GM12892 (cell line): ENCODE measurements at places on chromosomes 3 and 15.

DNA sequence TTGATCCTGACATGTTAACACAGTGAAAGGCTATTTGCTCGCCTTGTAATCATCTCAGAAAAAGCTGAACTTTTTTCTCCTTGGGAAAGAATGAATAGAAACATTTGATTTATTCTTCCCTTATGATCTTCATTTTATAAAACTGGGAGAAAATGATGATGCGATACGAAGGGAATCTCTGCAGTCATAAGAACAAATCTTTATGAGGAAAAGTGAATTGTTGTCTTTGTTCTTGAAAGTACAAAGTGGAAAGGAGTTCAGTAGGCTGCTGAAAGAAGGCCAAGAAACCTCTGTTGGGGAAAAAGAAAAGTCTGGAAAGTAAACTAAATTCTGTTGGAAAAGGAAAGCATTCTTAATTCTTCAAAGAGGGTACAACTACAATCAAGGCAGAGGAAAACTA is 248.8 kb downstream of the NSUN3 start:
- DNase-seq = no peak

DNA sequence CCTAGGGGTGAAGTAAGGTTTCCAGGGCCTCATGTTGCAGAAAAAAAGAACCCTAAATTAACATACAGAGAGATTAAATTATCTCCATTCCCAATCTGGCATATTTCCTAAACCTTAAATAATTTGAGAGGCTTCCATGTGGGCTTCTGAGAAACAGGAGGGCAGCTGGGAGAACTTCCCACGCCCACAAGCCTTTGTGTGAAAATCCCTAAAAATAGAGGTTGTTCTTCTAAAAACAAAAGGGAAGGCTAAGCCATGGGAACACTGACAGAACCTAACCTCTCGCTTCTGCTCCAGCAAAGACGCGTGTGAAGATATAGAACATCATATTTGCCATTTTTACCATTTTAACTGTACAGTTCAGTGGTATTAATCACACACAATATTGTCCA is 812 bp upstream of the SLC12A8 start:
- DNase-seq = no peak

GRCh38 chr3:27721717-27722564 is at the start of gene EOMES:
Gene EOMES, minus strand, starts transcription at chr3:27722323. Its CDS starts 29 bp downstream, at chr3:27722294.
- DNase-seq = no peak

DNA sequence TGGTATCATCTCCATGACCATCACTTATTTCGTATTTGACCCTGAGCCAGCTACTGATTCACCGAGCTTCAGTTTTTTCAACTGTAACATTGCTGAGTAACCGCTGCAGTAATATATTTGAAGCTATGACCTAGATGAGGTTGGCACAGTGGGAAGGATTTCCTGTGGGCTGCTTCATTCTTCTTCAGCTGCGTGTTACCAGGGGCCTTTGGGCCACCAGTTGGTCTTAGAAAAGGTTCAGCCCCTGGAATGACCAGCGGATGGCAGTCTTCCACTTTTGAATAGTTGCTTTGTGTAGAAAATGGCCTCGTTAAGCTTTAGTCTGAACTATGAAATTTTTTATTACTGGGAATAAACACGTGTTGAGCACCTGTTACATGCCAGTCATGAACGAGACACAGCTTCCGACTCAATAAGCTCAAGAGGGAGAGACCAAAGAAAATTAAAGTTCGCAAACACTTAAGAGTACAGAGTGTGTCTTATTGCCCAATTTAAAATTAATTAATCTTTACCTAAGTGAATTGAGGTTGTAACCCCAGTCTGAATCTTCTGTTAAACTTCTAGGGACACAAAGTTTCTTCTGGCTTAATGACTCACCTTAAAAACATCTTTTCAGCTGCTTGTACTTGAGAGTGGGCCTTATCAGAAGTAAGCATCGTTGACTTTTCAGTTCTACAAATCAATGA is 57.6 kb upstream of the NR2E3 start:
- no peak for DNase-seq

DNA sequence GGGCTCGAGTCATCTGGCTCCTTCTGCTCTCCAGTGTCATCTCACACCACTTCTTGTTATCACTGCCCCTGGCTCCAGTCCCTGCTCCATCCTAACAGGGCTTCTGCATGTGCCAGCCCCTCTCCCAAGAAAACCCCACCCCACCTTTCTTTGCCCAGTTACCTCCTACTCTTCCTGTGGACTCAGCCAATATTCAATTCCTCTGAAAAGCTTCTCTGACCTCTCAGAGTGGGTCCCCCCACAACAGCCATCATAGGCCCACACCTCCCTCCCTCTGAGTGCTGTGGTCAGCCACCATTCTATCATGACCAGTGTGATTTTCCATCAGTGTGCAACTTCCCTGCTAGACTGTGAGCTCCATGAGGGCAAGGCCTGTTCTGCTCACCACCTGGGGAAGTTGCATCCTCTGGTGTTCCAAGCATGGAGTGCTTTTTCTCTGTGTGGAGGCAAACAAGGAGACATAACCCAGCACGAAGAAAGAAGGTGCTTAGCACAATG is 71.6 kb downstream of the ADCY5 start:
- DNase-seq = no peak

DNA sequence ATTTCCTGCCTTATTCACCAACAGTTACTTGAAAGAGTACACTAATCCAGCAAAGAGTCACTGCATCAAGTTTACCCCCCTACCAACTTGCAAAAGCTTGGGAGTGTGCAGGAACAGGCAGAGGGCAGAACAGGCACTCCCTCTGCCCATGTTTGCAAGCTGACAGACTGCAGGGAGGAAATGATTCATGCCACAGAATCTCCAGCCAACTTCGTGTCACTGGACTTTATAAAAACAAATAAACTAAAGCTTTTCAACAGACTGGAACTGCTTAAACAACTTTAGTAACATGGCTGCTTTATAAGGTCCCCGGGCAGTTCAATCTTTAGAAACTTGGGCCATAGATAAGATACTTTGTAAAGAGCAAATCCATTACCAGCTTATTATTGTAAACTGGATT is 129.5 kb downstream of the THRB start:
- DNase-seq = no peak

GRCh38 chr3:187773233-187774184 is 28.2 kb upstream of the BCL6 start:
- DNase-seq = peak; percentile 17

- no peak for DNase-seq
These were observed 278.0 kb downstream of the FOXP1 start for GRCh38 chr3:71305231-71306206.

DNA sequence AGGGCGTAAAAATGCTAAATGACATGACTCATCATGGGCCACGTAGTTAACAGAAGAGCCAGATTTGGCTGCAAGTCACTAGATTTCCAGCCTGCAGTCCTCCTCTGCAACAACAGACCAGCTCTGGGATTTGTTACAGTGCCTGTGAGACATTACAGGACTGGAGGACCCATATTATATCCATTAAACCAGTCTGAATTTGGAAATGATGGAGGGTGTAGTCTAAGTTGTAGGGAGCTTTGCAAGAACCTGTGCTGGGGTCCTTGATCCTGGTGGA is 10.8 kb downstream of the ZNF774 start:
- no peak for DNase-seq

GRCh38 chr15:65630760-65631159 is 9.0 kb downstream of the SLC24A1 start:
- no peak for DNase-seq

DNA sequence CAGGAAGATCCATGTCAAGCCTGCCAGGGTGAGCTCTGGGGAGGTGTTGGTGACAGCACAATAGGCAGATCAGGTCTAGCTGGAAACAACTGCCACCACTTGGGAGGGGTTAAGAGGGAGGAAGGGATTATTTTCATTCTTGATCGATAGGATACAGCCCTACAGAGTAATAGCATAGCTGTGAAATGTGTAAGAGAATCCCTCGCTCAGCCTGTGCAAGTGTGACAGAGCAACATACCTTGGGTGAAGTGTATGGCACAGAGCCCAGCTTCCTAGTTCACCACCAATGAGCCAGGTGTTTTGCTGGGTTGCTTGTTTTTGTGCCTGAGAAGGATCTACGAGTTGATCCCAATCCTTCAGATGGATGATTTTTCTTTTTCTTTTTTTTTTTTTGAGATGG is 9.2 kb upstream of the DCUN1D1 start:
- DNase-seq = no peak

- DNase-seq = no peak
These were observed 168.0 kb downstream of the SHOX2 start for GRCh38 chr3:157938154-157938779.

GRCh38 chr3:195212033-195212748 is 58.8 kb downstream of the XXYLT1 start:
- no peak for DNase-seq

- peak; percentile 9 for DNase-seq
These were observed 378.2 kb upstream of the AZI2 start for GRCh38 chr3:28726840-28727239.

DNA sequence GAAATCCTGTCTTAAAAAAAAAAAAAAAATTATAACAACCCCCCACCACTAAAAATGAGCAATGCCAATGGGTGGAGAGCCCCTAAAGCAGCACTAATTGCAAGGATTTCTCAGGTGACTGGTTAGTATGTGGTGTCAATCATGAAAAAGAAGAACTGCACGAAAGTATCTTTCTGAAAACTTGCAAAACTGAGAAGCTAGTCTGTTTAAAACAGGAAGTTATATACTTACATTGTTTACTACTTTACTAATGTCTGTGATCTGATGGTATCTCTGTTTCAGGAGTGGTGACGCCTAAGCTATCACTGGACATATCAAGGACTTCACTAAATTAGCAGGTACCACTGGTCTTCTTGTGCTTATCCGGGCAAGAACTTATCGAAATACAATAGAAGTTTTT is at the start of gene CCR3:
CCR3 (plus strand) TSS at position 341 of the 400 bp plus-strand sequence. CDS start 22,699 bp downstream, outside the sequence.
- no peak for DNase-seq

GRCh38 chr3:178048768-178049167 is 487.5 kb upstream of the KCNMB2 start:
- DNase-seq = no peak

GRCh38 chr15:73541479-73541878 is 91.7 kb downstream of the NPTN start:
- no peak for DNase-seq

- no peak for DNase-seq
These were observed 2.0 kb upstream of the TM2D3 start for GRCh38 chr15:101654171-101654570.

GRCh38 chr3:141485641-141486495 is 959 bp upstream of the RASA2 start:
- DNase-seq = no peak

DNA sequence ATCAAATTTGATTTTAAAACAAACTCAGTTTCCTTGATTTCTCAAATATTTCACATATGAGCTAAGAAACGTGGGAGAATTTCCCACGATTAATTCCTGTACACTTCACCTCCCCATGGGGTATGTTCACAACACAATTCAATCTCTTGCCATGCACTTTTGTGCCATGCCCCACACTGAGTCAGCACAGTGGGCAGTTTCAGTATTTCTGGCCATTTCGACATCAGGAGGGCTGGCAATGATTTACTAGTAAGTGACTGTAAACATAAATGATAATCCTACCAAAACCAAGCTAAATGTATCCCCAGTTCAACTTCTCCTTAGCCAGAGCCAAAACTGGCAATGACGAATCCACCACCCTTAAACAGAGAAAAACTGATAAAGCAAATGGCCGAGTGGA is 293.6 kb downstream of the FGF12 start:
- no peak for DNase-seq

DNA sequence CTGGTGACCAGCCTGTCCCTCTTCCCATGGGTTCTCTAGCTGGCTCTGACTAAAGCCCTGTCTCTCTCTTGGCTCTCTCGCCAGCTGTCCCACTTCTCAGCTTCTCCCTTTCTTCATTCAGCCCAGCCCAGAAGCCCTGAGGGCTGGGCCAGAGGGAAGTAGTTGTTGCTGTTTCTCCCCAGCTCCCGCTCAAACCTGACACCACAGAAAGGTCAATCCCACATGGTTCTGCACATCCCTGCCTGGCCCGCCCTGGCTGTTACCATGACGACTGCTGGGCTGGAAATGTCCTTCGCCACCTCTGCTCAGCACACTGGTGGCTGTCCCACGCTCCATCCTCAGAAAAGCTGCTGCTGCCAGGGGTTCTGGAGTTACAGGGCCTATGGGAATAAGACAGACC is 25.9 kb downstream of the CCDC32 start:
- DNase-seq = no peak

DNA sequence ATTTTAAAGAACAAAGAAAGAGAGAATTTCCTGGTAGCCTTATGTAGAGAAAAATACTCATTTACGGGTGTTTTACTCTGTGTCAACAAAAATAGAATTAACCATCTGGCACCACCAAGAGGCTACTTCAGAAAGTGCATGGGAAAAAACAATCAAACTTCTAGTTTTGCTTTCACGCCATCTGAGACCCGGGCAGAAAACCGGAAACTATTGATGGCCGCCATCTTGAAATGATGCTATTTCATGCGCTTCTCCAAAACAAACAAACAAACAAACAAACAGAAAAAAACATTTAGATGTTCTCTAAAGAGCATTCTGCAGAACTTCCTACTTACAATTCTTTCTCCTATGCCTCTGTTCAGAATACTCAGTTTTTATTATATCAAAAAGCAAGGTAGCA is 49.4 kb upstream of the SYNPR start:
- DNase-seq = no peak

DNA sequence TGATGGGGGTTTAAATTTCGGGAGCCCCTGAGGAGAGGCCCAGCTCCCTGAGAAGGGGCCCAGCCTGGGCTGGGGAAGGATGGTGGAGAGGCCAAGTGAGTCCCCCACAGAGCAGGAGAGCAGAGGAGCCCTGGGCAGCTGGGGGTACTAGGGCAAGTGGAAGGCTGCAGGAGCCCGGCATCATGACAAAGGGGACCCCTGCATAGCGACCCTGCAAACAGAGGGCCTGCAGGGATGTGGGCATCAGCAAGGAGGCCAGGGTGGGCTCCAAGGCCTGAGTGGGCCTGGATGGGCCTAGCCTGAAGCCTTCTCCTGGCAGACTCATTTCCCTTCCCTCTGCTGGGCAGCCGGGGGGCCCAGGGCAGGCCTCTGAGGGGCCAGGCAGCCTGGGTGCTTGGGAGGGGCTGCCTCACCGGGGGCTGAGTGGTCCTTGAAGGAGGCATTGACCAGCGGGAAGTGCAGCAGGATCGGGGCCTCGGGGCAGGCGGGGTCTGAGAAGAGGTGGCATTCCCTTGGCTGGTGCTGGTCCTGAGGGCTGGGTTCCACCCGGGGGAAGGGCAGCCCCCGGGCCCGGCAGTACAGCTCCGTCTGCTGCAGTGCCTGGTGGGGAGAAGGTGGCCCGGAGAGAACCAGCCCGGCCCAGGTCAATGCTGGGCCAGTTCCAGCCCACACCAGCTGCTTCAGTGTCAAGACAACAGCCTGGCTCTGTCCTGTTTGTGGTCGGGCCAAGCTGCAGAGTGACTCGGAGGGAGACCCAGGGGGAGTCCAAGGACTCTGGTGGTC is 24.7 kb downstream of the PLA2G4D start:
- no peak for DNase-seq

DNA sequence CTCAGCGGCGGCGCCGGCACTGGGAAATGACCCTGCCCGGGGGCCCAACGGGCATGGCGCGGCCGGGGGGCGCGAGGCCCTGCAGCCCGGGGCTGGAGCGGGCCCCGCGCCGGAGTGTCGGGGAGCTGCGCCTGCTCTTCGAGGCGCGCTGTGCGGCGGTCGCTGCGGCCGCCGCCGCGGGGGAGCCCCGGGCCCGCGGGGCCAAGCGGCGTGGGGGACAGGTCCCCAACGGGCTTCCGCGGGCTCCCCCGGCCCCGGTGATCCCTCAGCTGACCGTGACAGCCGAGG is 172 bp downstream of the ITPKA start:
- no peak for DNase-seq

GRCh38 chr3:13872451-13872850 is 7.4 kb downstream of the WNT7A start:
- no peak for DNase-seq
